ENCODE measurements at places on chromosomes 3 and 15.
A peak's percentile ranks its signal among the peaks of the same experiment; 100 is the strongest.

DNA sequence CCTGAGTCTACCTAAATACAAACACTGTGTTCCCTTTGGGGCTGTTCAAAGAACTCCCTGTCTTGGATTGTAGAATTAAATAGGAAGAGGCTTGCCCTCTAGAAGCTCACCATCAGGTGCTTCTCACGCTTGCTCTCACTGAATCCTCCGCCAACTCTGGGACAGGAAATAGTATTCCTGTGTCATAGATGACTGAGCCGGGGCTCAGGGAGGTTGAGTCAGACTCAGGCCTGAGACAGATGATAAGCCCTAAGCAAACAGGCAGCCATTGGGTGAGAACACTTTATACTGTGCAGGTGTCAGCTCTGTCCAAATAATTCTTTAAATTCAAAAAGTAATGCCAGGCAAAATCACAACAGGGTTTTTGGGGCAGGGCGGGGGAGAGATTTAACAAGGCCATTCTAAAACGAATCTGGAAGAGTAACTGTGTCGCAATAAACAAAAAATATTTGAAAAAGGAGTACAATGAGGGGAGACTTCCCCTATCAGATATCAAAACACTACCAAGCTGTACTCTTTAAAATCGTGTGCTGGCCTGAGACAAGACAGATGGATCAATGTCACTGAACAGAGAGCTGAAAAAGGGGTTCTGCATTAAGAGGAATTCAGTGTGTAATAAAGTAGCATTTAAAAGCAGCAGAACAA, 59.0 kb downstream of the EPHB3 start:
- peak; percentile 50 for DNase-seq

DNA sequence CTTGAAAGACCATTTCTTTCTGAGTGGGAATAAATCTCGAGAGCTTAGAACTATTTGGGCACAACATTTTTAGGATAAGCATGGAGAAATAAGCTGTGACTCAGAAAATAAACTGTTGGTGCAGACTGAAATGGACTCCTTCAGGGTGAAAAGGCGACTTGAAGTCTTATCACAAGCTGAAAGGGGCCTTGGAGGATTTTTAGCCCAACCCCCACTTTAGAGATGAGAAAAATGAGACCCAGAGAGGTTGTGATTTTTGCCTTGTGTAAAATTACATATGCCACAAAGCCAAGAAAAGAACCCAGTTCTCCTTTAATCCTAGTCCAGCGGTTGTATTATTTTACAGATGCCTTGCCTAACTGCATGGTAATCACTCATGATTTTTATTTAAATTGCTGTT, 1.5 kb downstream of the ATP1B3 start:
- peak; percentile 59 for DNase-seq

- peak; percentile 80 for DNase-seq
Observed at GRCh38 chr15:98085003-98085639, 124.6 kb downstream of the ARRDC4 start.

DNA sequence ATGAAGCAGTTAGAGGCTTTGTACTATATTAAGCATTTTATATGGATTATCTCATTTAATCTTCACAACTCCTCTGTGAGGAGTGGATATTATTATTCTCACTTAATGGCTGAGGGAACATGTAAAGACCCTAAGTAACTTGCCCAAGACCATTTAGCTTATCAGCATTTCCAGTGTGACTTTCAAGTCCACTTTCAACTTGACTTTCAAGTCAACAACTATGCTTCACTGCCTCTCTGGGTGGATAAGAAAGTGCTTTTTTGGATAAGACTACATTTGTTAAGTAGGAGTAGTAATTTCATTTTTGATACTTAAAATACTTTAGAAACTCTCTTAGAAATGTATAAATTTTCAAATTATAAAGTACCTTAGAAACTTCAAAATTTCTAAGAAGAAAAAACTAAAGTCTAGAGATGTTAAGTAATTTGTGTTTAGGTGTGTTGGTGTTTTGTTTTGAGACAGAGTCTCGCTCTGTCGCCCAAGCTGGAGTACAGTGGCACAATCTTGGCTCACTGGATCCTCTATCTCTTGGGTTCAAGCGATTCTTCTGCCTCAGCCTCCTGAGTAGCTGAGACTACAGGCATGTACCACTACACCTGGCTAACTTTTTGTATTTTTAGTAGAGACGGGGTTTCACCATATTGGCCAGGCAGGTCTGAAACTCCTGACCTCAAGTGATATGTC, 71.8 kb downstream of the MINDY2 start:
- DNase-seq, result no peak

- no peak for DNase-seq
Observed at GRCh38 chr3:71862371-71863140, 77.6 kb upstream of the PROK2 start.

GRCh38 chr3:100449214-100449613, 43.2 kb upstream of the TMEM45A start:
- no peak for DNase-seq

DNA sequence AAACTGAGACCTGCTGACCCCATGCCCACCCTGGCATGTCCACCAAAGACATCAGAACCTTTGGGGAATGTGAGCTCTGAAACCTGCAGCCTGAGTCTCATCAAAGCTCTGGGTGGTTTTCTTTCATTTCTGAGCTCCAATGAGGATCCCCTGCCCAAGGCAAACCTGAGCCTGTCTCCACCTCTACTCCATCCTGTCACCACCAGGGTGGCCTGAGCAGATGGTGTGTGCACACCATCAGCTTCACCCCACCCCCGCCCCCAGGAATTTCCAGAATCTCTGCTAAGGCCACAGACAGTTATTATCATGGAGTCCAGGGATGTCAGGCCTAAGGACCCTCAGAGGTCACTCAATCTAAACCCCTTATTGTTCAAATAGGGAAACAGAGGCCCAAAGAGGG, 1.3 kb downstream of the XIRP1 start:
- no peak for DNase-seq

GRCh38 chr3:186090901-186091300, 18.0 kb downstream of the ETV5 start:
- DNase-seq, result no peak

GRCh38 chr15:52789601-52790168, 451 bp downstream of the ONECUT1 start:
- peak; percentile 16 for DNase-seq

DNA sequence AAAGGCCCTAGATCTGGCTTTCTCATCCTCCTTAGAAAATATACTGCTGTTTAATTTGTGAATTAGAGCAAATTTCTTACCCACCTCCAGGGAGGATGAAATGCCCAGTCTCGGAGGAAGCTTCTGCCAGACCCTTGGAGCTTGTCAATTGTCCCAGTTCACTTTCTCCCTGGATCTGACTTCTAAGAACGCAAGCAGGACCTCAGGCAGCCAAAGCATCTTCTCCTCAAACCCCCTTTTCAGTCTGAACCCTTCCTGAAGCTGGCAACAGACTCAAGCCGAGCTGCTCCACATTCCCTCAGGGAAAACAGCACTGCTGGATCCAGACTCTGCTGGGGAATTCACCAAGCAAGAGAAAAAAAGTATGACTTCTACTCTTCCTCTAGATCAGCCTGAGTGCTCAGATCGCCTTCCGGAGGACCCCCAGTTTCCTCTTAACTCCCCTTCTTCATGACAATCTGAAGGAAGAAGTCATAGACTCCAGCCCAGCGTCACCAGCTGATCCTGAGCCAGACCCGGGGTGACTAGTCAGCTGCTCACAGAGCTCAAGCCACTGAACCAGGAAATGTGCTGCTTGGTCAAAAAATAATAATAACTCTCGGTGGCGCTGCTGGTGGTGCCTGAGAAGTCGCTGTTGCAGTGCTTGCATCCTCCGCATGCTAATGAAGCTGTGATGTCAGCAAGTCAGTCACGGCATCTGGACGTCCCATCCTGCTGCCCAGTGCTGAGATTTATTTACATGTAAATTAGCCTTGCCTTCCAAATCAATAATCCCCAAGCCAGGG, at the start of gene PRICKLE2:
Gene PRICKLE2, minus strand, starts transcription at position 641 of the 785 bp plus-strand sequence. CDS start 26,539 bp downstream, outside the sequence.
- peak; percentile 93 for DNase-seq

- DNase-seq, result peak; percentile 13
Observed at GRCh38 chr3:44762170-44762677, 630 bp downstream of the KIF15 start.

DNA sequence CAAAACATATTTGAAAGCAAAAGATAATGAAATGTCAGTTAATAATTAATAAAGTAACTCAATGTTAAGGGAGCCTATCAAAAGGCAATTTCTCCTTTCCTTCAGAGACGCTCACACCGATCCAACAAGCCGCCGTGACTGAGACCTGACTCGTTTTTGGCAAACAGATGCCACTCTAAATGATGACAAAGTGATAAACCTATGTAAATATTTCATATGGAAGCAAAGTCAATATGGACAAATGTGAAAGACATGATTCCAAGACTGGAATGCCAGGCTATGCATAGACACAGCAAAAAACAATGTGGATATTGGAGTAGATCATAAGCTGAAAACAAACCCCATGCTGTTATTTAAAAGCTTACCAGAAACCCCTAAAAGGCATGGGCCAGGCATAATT, 137.2 kb upstream of the SUCLG2 start:
- no peak for DNase-seq

GRCh38 chr3:44476963-44477311, 533 bp downstream of the ZNF445 start:
- DNase-seq, result no peak

DNA sequence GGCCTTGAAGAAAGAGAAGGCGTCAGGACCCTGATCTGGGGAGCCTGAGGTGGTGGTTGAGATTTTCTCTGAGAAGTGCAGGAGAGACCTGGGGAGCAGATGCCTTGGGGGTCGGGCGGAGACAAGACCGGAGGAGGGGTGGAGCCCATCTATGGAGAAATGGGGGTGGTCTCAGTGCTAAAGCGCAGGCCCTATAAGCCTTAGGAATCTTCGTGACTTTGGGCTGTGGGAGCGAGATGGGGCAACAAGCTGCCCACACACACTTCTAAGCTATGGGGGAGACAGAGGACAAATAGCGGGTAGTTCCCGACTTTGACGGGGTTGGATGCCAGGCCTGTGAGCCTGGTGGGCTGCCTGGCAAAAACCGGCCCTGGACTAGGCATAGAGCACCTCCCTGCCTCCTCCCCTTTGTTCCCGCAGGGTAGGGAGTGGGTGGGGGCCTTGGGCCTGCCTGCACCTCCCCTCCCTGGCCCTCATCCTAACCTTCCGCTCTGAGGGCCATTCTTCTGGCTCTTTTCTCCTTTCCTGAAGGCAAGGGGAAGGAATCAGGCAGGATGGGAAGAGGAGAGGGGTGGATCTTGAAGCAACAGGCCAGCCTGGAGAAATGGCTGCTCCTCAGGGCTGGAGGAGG, 880 bp downstream of the NISCH start:
- DNase-seq, result peak; percentile 61

- DNase-seq, result no peak
Observed at GRCh38 chr3:177410730-177411129, 213.4 kb upstream of the TBL1XR1 start.

DNA sequence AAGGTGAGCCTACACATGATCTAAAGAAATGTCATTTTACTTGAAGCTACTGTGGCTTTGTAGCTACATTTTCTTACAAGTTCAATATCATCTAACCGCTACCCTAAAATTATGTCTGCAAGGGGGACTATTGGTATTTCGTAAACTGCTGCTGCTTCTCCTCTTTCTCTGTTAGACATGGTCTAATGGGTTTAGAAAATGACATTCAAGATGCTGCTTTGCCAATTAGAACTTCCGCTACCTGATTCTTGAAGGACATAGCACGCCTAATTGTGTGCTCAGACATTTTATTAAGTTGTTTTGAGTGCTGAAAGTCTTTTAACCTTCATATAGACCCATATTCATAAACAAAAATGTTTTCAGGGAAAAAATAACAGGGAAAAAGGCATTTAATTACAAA, 283.7 kb upstream of the ICE2 start:
- DNase-seq, result no peak

DNA sequence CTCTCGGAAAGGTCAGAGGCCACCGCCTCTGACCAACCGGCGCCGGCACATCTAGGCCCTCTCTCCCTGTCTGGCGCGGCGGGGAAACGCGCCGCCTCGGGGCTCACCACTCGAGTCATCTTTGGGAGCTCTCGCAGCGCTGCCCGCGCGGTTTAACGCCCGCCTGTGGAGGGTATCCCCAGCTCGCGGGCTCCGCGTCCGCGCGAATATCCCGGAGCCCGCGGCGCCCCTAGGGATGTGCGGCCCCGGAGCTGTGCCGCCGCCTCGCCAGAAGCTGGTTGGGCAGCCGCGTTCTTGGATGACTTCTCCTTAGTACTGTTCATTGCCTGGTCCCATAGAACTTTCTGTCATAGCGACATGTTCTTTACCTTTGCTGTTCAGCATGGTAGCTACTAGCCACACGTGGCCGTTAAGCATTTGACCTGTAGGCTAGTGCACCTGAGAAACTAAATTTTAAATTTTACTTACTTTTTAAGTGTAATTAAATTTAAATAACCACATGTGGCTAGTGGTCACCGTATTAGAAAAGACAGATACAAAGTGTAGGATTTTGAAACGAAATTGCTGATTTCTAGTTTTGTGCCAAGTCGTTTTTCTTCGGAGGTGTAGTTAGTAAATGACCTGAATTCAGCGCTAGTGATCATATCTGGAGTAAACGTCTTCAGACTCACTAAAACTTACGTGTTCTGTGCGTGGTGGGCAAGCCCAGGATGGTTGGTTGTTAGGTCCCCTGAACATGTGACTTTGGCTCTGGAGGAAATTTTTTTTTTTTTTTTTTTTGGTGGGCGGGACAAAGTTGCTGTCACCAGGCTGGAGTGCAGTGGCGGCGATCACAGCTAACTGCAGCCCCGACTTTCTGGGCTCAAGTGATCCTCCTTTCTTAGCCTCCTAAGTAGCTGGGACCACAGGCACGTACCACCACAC, 835 bp downstream of the ARIH2 start:
- peak; percentile 53 for DNase-seq

DNA sequence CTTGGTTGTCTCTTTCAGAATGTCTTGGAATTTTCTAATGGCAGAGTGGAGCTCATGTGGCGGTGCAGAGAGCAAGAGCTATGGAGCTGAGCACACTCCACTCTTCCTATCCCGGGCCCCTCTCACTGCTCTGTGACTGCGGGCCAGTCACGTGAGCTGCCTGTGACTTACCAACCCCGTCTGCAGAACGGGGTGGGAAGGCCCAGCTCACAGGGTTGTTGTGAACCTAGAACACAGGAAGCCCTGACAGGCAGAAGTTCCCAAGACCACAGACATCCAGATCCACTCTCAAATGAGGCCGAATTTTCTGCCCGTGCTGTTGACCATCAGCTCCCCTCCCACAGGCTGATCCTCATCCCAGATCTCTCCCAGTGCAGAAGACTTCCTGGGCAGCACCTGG, 35.5 kb upstream of the PLXNA1 start:
- DNase-seq, result no peak

DNA sequence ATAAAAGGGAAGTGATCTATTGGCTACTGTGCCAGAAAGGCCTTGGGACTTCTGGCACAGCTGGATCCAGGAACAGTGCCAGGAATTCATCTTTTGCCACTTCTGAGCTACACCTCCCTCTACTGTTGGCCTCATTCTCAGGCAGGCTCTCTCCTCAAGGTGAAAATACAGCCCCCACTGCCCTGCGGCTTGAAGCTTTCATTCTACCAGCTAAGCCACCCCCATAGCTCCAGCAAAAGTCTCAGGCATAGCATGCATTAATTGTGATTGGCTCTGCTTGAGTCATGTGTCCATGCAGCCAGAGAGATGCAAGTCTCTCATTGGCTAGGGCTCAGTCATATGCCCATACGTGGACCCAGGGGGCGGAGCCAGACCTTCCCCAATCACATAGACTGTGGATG, 142.4 kb downstream of the TPRA1 start:
- DNase-seq, result no peak

- DNase-seq, result no peak
Observed at GRCh38 chr3:16031434-16031833, 143.0 kb upstream of the GALNT15 start.
